Heart left ventricle (tissue), 16 donors: ENCODE measurements at places on chromosomes 7 and 10.

- no peak for DNase-seq
Measured at GRCh38 chr10:128221807-128222206, 95.6 kb upstream of the MKI67 start.

- no peak for DNase-seq
Measured at GRCh38 chr7:71770269-71770907, 638.4 kb downstream of the GALNT17 start.

DNA sequence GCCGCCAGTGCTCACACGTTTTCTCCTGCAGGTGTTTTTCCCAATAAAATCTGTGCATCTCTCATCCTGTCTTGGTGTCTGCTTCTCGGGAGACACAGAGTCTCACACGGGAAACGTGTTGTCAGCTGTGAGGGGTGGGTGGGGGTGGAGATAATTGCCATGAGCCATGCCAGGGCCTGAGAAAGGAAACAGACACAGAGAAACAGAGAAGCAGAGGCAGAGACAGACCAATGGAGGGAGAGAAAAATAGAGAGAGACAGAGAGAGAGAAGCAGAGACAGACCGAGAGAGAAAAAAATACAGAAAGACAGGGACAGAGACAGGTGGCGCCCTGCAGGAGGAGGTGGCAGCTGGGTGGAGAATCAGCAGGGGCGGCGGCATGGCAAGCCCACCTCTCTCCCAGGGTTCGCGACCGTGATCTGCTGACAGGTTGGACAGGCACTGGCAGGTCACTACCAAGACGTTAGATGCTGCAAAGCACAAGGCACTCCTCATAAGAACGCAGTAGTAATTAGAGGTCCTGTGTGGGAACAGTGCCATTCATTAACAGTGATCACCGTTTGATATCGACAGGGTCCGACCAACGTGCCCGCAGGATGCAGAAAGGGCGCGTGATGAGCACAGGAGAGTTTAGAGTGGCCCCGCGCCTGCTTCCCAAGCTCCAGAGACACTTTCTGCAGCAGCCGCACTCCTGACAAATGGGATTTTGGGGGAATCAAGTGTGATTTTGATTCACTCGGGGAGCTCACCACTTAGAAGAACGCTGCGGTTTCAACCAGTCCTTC is 70.5 kb upstream of the INSIG1 start:
- DNase-seq, result no peak

GRCh38 chr7:25109276-25109675 is 15.8 kb downstream of the CYCS start:
- no peak for DNase-seq

DNA sequence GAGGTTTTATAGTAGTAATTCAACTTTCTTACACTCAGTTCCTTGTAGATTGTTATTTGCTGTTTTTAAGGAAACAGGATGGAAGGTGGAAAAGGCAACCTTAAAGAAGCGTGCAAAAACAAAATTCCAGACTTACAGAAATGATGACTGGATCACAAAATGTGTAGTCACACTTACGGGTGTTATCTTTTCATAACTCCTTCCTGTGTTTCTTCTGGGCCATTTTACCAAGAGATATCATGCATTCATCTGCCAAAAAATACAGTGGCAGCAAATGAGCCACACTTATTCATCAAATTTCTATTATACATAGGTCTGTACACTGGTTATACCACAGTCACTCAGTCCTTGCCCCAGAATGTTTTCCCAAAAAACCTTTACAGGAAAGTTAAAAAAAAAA is 94.3 kb upstream of the IL6 start:
- DNase-seq, result no peak

DNA sequence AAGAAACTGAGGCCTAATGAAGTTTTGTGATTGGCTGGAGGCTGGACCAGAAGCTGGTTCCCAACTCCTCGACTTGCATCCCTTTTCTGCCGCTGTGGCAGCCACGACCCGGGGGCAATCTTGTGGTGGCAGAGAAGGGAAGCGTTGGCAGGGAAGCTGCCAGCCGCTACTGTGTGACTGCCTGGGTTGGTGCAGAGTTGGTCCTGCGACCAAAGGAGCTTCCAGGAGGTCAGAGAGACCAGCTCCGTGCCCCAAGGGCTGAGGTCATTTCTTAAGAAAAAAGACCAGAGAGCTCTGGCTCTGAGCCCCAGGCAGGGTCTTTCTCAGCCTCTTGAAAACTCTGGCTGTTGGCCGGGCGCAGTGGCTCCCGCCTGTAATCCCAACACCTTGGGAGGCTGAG is 47.2 kb downstream of the PRF1 start:
- DNase-seq, result no peak
